ENCODE measurements at places on chromosomes 12 and 14.

DNA sequence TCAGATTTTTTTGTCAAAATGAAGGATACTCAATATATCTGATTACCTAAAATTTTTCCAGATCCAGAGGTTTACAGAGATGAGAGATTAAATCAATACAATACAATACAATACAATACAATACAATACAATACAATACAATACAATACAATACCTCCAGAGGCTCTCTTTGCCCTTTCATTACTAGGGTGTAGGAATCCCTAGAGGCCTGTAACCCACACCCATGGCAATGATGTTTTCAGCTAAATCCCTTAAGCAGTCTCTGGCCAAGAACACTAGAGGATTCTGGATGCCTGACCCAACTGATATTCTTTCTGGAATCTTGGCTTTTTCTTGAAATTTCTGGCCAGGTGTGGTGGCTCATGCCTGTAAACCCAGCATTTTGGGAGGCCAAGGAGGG is 23.7 kb upstream of the AEBP2 start:
- DNase-seq, result no peak

GRCh38 chr12:2682296-2683251 is 112.2 kb upstream of the FKBP4 start:
- DNase-seq, result peak; percentile 63

DNA sequence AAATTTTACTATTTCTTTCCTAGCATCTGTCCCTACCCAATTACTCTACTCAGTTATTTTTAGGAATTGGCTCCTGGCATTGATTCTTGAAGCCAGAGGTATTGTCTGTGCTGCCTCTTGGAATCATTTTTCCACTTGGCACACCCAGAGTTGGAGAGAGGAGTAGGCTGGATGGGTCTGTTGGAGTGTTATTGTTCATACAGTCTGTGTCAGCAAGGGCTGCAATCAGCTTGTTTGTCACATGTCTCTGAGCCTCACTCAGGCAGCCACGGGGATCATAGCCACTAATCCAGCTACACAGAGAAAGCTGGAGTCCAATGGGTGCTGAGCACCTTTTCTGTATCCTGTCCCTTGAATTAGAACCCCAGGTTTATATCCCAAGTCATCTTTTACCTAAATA is 176.0 kb upstream of the DYRK2 start:
- no peak for DNase-seq

- peak; percentile 72 for DNase-seq
These were observed 4.7 kb upstream of the CREBL2 start for GRCh38 chr12:12606781-12607589.

GRCh38 chr14:100067481-100067880 is 2.3 kb downstream of the EVL start:
- no peak for DNase-seq

DNA sequence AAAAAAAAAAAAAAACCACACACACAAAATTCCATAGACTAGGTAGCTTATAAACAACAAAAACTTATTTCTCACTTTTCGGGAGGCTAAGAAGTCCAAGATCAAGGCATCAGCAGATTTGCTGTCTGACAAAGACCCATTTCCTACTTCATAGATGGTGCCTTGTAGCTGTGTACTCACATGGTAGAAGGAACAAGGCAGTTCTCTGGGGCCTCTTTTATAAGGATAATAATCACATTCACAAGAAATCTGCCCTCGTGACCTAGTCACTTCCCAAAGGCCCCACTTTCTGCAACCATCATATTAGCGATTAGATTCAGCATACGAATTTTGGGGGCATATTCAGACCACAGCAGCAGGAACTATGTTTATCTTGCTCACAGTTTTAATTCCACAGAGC is 54.9 kb downstream of the STXBP6 start:
- no peak for DNase-seq

- no peak for DNase-seq
These were observed 6.9 kb downstream of the MMP14 start for GRCh38 chr14:22843123-22843925.

GRCh38 chr12:96219700-96220206 is 25.6 kb downstream of the ELK3 start:
- DNase-seq, result peak; percentile 19

DNA sequence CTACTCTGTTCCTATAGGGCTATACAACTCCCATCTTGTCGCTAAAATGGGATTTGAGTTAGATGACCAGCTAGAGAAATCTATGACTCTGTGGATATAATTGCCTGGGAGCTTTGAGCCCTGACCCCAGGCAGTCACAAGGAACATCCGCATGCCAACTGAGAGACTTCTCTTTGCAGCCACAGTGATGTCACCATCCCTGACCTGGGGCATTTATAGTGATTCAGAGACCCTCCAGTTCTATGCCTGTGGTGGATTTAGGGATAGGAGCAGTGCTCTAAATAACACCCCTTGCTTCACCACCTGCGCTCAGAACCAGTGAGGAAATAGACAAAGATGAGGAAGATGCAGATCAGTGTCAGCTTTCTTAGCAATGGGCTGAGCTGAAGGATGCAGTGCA is 86.2 kb downstream of the RIN3 start:
- DNase-seq, result no peak

DNA sequence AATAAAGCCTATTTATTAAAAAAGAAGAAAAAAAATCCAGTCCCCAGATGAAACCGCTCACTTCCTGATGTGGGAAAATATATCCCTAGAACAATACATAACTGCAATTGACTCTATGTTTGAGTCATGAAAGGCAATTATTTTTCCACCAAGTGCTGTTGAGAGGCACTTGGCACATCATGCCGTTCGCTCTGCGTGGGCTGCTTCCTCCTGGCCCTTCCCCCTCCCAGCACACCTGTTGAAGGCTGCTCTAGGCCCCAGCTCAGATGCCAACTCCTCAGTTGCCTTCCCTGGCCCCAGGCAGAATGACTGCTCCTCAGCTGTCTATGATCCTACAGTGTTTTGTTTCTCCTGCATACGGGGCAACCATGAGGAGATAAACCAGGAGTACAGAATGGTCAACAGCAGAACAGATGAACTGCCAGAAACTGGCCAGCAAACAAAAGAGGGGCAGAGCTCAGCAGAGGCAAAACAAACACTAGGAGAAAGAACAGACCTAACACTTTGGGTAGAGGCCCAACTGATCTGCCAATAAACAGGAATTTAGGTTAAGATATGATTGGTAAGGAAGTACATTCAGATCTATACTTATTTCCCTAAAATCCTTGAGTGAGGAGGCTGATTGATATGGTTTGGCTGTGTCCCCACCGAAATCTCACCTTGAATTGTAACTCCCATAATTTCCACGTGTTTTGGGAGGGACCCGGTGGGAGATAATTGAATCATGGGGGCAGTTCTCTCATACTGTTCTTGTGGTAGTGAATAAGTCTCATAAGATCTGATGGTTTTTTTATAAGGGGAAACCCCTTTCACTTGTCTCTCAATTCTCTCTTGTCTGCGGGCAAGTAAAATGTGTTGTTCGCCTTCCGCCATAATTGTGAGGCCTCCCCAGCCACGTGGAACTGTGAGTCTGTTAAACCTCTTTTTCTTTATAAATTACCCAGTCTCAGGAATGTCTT is 58.6 kb downstream of the SLC38A1 start:
- no peak for DNase-seq

GRCh38 chr14:71533800-71534199 is 398.4 kb upstream of the RGS6 start:
- DNase-seq, result no peak

DNA sequence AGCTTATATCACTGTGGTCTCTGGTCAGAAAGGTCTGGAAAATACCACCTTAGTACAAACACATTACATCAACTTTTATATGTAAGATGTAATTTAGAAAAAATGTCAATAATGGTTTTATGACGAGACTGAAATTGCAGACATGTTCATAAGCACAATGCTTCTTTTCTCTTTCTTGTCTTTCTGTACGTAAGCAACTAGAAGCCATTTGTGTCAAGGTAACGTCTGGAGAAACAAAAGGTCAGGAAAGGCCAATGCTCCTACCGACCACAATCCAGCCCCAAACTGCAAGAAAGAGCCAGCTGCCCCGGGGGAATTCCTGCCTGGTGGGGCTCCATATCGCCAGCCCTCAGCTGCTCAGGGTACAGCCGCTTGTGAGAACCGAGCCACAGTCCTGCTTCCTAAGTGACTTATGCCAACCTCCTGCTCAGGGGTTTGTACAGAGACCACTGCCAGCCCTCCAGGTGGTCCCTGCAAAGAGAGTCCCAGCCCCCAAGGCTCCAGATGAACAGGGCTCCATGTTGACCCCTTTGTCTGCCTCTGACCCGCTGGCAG is 6.3 kb downstream of the ZNF839 start:
- no peak for DNase-seq

DNA sequence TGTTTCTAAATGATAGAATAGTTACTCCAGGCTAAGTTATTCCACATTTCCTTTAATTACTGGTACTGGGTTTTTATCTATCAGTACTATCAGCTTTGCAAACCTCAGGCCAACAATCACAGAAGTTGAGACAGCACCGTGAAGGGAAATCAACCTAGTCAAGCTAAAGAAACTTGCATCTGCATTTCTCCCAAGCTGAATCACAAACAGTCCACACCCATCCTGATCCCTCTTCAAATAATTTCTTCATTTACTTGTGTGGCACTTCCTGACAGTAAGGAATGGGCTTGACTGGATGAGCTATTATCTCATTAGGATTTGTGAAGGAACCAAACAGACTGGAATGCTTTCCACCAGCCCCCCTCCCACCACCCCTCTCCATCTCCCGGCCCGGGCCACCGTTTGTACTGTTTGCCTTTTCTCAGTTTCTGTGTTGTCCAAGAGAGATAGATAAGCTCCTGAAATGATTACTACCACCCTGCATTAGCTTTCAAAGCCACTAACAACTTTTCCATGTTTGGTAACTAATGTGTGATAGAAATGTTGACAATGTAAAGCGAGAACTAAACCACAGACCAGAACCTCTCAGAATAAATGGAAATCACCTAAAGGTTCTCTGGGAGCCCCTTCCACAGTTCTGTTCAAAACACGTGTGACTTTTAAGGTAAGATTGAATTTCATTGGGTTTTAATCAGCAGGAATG is 236.3 kb downstream of the SLC25A21 start:
- DNase-seq, result no peak

- no peak for DNase-seq
These were observed 5.2 kb downstream of the WNT10B start for GRCh38 chr12:48966177-48966895.

- DNase-seq, result no peak
These were observed 171.8 kb downstream of the PIWIL1 start for GRCh38 chr12:130509454-130509853.

DNA sequence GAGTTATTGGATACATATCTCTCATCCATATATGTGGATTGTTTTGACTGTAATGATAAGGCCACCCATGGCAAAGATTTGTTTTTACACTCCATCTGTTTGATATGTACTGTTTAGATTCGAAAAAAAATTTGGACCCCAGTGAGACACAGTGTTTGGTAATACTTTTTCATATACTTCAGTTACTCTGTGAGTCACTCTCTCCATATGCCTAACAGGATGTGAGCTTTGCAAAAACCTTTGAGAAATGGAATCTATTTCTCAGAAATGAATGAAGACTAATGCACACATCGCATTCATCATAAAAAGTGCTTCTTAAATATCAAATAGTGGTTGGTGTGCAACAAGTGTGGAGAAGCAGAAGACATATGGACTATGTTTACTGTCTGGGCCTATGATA is 781.5 kb downstream of the SLC6A15 start:
- DNase-seq, result no peak

- peak; percentile 51 for DNase-seq
These were observed 499 bp upstream of the GXYLT1 start for GRCh38 chr12:42145197-42145549.

DNA sequence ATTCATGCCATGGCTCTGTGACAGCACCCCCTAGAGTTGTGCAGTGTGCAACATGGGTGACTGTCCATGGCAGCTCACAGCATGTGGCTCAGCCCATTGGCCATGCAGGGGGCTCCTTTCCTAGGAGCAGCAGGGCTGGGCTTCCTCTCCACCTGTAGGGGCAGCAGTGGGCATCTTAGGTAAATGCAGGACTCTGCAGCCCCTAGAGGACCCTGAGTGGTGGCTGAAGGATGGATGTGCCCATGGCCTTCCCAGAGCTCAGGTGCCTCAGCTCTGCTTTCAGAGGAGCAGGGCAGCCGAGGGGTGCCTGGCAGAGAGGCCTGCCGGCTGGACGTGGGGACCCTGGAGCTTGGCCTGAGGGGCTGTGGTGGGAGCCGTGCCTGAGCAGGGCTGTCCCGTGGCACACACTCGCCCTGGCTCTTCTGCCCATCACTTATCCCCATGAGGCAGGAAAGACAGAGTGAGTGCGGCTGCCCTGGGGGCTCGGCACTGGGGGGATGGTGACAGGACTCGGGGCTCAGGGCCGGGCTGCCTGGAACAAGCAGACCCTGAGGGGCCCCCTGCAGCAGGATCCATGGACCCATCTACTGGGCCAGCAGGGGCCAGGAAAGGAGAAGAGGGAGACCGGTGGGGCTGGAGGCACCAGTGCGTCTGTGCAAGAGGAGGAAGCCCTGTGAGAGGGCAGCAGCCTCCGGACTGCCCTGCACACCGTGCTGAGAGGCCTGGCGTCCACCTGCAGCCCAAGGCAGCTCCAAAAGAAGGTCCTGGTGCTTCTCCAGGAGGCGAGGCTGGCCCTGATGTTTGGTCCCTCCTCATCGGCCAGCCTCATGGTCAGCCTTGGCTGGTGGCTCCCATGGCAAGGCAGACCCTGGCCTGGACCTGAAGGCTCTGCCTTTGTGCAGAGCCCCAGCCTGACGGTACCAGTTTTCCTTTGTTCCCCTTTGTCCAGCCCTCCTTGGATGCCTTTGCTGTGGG is 7.6 kb downstream of the ADSS1 start:
- DNase-seq, result no peak

DNA sequence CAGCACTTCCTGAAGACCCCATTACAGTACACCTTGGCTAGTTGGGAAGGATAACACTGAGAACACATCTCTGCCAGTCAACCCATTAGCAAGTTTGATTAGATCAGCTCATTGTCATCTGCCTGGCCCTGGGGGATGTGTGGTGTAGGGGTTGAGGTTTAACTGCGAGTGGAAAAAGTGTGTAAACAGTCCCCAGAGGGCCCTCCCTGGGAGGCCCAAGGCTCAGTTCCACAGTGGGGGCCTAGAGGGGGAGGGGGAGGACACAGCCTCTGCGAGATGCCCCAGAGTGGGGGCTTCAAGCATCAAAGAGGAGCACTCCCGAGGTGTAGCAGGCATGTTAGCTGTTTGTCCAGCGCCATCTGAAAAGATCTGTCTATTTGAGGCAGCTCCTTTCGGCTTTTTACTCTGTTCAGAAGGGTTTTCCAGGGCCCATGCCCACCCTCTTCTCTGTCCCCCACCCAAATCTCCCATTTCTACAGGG is 344 bp downstream of the LPAR5 start:
- no peak for DNase-seq

GRCh38 chr14:33566082-33566481 is 384.8 kb downstream of the EGLN3 start:
- no peak for DNase-seq

DNA sequence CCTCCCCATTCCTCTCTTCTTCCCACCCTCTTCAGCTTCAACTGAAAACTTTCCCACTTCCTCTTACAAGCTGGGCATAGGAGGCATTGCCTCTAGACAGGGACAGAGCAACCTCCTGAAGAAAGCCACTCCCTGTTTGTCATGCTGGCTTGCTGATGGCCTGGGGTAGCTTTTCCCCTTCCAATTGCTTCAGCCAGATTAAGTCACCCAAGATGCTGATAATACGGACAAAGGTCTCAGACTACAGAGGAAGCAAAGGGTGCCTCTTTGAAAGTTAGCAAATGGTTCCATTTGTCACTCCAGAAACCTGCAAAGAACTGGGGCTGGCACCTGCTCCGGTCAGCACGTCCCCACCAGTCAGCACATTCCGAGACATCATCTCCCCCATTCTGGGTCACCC is 6.0 kb downstream of the KRT2 start:
- no peak for DNase-seq

GRCh38 chr14:78997811-78998210 is 827.6 kb downstream of the NRXN3 start:
- no peak for DNase-seq

Data from HT-29 (cell line).